Stimulated activated CD8-positive, alpha-beta memory T cell treated with anti-CD3 and anti-CD28 coated beads, Interleukin-2, amount 100 ng/mL, for 48 hours (primary cell): ENCODE measurements at places on chromosomes 11 and 22.

- DNase-seq: no peak
Observed at GRCh38 chr11:12871788-12872321, 137.3 kb upstream of the RASSF10 start.

GRCh38 chr22:19359554-19360299 lies 68.2 kb upstream of the CLTCL1 start:
- DNase-seq: no peak

DNA sequence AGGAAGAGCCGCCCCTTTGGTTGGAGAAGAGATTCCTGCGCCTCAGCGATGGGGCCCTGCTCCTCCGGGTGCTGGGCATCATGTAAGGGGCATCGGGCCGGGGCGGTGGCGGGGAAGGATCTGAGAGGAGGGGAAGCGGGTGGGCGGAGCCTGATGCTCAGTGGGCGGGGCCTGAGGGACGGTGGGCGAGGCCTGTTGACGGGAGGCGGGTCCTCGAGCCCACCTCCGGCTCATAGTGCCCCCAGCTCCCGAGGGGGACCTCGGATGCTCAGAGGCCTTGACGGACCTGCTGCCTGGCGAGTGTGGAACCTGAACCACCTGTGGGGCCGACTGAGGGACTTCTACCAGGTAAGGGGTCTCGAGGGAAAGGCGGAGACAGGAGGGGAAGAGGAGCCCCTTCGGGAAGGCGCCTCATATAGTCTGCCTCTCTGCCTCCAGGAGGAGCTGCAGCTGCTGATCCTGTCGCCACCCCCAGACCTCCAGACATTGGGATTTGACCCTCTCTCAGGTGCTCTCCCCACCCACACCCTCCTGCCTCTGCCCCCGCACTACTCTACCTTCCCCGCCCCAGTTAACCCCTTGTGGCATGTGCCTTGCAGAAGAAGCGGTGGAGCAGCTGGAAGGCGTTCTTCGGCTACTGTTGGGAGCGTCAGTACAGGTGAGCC lies 799 bp downstream of the CCDC88B start:
- DNase-seq: peak; percentile 85

DNA sequence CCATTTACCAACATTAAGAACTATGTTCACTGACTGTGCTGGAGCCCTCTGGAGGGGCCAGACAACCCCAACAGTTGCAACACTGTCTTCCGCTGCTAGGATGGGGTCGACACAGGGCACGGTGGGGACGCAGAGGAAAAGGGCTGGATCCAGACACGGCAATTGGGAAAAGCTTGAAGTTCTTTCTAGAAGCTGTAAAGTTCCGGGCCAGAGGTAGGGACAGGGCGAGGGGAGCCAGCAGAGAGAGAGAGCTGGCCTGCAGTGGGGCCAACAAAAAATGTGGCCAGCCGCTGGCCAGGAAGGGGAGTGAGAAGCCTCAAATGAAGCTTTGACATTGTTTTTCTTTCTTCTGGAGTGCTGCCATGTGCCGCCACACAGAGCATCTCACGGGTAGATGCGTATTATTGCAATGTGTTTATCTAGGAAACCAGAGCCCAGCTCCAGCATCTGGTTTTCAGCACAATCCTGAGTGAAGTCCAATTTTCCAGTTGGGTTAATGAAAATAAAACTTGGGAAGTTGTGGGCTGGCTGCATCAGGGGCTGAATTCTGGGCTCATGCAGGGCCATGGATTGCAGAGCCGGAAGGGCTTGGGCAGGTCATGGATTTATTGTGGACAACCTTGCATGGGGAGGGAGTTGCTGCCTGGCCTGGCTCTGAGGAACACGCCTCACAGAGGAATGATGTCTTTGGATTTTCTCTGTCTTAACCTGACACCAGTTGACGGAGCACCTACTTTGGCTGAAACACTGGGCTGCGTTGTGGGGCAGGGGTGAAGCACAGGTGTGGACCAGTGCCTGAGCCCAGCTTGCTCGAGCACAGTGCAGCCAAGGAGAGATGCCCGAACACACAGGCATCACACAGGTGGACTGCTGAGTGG lies 67.6 kb upstream of the AMPD3 start:
- DNase-seq: no peak

GRCh38 chr11:111205632-111206385 lies 39.7 kb upstream of the POU2AF2 start:
- no peak for DNase-seq

GRCh38 chr22:20446383-20446970 lies 8.9 kb upstream of the SCARF2 start:
- no peak for DNase-seq

DNA sequence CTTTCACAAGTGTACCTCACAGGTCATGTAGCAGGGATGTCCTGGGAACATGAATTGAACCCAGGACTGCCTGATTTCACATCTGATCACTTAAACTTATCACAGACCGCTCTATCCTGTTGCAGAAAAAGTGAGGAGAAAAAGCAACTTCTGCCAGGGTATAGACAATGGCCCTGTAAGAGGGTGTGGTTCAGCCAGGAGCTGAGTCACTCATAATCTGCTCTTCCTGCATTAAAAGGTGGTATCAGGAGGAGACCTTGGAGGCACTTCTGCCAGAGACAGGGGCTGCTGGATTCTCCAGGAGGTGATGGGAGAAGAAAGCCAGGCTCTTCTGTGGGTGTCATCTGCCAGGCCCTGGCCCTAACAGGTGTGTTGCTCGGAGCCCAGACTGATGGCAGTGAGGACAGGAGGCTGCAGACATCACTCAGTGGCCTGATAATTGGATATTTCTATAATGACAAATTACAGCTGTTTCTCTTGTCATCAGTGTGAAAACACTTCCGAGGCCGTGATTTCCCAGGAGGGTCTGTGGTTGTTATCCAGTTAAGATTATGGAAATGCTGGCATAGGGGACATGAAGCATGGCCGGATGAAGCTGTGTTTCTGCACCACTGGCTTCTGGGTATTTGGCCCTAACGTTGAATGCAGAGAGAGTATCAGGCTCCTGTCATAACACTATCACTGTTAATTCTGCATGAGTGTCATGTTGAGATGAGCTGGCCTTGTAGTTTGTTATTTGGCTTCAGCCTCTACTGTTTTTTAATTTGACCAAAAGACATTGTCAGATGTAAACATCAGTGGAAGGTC lies 125.1 kb upstream of the ZBED5 start:
- no peak for DNase-seq

DNA sequence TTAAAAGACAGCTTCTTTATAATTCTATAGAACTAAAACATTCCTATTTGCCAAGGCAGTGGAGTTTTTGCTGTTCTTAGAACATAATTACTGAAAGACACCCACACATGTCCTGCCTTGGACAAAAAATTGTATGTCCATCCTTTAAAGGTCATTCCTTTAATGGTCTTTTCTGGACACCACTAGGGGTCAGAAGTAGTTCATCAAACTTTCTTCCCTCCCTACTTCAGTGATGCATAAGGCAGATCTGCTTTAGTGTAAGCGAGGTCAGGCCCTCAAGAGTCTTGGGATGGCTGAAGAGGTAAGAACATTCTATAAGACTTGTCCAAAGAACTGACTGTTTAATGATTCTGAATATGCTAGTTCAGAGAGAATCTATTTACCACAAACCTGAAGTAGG lies 4.3 kb upstream of the OR51V1 start:
- DNase-seq: no peak

DNA sequence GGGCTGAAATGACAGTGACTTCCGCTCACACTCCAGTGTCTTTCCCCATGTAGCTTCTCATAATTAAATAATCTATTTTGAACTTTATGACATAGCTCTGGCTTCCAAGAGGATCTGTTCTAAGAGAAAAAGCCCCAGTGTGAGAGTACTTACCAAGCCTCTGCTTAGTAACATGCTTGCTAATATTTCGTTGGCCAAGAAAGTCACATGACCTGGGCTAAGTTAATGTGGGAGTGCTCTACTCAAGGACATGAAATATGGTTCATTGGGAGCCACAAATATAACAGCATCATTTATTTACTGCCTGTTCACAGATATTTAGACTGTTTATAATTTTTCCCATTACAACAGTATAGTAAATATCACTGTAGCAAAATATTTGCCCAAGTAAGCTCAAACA lies 42.5 kb downstream of the CCDC73 start:
- DNase-seq: no peak

- DNase-seq: peak; percentile 46
Observed at GRCh38 chr11:12288212-12288930, 89.0 kb upstream of the PARVA start.

- no peak for DNase-seq
Observed at GRCh38 chr11:129658526-129658867, 157.2 kb upstream of the TMEM45B start.

DNA sequence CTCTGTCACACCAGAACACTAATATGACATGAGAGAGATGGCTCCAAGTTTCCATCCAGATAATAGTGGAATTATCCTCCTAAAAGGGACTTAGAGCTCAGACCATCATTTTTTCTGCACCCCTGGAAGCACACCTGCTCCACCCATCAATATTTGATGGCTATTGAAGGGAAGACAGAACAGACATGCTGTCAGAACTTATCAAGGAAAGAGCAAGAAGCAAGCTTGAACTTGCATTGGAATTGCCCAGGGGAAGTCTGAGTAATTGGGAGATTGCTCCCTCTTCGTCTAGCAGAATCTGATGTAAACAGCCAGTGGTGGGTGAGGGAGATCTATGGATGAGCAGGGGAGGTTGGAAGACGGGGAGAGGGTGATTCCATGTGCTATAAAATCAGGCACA lies 874.4 kb upstream of the TENM4 start:
- DNase-seq: no peak

- no peak for DNase-seq
Observed at GRCh38 chr11:17580271-17580670, 33.2 kb downstream of the OTOG start.

- no peak for DNase-seq
Observed at GRCh38 chr11:56396047-56396446, 16.4 kb upstream of the OR5AL1 start.

GRCh38 chr11:70327717-70328116 lies 57.2 kb downstream of the PPFIA1 start:
- DNase-seq: no peak

- no peak for DNase-seq
Observed at GRCh38 chr11:1843098-1843473, 4.3 kb downstream of the TNNI2 start.

- DNase-seq: no peak
Observed at GRCh38 chr22:42769574-42770447, 49.1 kb upstream of the A4GALT start.

DNA sequence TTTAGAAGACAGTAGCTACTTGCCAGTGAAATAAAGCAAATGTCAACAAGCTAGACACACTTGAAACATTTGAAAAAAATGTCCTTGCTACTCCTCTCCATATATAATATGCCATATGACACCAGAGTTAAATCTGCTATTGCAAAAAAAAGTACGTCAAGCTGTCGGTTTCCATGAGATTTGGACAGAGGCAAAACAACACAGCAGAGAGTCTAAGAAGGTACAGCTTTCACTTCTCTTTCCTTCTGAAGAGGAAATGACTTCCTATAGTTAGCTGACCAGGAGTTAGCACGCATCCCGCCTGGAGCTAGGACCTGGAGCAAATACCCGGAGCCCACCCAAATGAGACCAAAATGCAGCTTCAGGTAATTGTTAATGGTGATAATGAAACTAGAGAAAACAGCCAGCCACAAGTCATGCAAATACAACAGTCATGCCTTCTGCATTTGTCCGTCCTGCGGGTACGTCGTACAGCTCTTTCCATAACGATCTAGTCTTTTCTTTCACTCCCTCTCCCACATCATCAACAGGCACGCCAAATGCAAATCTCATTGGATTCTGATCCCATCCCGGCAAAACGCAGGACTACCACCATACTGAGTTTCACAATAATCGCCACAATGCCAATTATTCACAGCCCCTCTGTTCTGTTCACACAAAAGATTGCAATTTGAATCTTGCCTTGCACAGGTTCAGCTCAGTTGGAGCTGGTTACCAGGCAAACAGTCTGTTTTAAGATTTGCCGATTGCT lies 395.0 kb upstream of the CCDC90B start:
- DNase-seq: no peak

GRCh38 chr11:61832754-61833153 lies 4.7 kb downstream of the FADS2 start:
- no peak for DNase-seq
